ENCODE measurements at places on chromosomes 5 and 9.

GRCh38 chr5:176743868-176744583 is 66.3 kb upstream of the UNC5A start:
- no peak for DNase-seq

DNA sequence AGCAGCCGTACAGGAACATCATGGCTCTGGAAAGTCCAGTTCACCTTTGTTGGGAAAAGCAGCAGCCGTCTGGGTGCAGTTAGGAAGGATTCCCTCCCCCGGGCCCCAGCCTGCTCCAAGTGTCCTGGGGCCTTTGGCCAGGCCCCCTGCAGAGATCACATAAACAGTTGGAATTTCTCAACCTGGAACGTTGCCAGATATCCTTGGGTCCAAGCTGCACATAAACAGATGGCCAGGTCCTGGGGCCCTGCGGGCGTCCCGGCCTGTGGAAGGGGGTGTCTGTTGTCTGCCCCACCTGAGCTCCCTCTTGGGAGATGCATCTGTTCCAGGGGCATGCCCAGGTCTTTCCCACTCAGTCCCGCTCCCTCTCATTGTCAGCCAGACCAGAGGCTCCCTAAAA is 92.7 kb downstream of the COL5A1 start:
- no peak for DNase-seq

GRCh38 chr5:171770153-171770552 is 15.5 kb upstream of the SMIM23 start:
- DNase-seq, result no peak

- DNase-seq, result no peak
These were observed 113.3 kb downstream of the SCAMP1 start for GRCh38 chr5:78473751-78474150.

DNA sequence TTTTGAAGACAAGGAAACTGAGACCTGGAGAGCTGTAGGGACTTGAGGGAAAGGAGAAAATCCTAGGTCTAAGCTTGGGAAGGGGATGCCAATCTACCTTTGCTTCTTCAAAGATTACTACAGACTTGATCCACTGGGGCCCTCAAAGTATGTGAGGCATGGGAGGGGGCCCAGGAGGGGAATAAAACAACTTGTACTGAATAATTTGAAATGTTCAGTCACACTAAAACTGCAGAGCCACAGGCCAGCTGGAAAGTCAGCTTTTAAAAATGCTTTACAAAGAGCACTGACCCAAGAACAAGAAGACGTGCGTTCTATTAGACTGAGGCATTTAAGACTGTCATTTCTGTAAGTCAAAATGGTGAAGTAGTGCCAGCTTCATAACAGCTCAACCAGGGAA is 13.6 kb downstream of the IL33 start:
- no peak for DNase-seq

DNA sequence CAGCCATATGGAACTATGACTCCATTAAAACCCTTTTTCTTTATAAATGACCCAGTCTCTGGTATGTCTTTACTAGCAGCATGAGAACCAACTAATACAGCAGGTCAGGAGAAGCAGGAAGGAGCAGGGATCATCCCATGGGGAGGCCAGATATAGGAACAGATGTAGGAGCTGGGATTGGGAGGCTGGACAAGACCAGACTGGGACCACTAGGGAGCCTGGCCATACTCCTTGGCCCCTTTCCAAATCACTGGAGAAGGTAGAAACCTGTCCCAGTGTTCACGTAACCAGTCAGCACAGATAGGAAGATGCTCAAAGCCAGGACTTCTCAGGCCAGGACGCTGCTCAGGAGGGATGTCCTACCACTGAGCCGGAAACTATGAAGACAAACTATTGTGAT is 95.5 kb downstream of the LMX1B start:
- DNase-seq, result no peak

DNA sequence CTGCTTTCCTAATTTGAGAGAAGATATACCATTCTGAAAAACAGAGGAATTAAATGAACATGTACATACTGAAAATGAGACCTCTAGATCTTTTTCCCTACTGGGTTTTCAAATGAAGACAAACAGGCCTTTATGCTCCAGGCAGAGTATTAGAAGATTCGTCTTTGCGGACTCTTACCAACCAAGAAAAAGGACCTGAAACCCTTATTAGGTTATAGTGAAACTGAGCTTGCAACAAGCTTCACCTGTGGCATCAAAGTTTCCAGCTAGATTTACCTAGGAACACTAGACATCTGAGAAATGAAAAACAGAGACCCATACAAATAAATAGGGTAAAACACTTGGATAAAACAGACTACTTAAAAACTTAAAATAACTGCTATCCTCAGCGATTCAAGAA is 46.3 kb downstream of the SMIM15 start:
- DNase-seq, result no peak

GRCh38 chr9:33813712-33814641 is 3.0 kb upstream of the UBE2R2 start:
- DNase-seq, result no peak

GRCh38 chr5:141657937-141658545 is 6.8 kb upstream of the FCHSD1 start:
- DNase-seq, result no peak

- no peak for DNase-seq
These were observed 15.6 kb upstream of the ACSL6 start for GRCh38 chr5:132027027-132027426.

Measured in GM18507 (cell line).